ENCODE measurements at places on chromosomes 3 and 15. TPM values are rescaled to one million over a fixed set of nuclear protein-coding genes. Genes with fewer than 3 reads are reported as not detected.

MUC20 gene
- total RNA-seq = 0.52 TPM

GRCh38 chr3:12750658-12751071 is 8.4 kb downstream of the TMEM40 start:
- DNase-seq = no peak

DNA sequence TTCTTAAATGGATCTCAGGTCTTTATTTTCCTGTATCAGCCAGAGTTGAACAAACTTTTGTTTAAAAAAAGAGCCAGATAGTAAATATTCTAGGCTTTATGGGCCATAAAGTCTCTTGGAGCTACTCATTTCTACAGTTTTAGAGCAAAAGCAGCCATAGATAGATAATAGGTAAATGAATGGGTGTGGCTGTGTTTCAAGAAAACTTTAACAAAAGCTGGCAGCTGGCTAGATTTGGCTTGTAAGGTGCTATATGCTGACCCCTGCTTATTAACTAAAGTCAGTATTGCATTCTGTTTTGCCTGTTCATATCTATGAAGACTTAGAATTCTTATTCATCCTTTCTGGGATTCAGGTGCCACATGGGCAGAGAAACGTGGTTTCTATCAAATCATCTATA is 29.0 kb downstream of the MFN1 start:
- DNase-seq = no peak

DNA sequence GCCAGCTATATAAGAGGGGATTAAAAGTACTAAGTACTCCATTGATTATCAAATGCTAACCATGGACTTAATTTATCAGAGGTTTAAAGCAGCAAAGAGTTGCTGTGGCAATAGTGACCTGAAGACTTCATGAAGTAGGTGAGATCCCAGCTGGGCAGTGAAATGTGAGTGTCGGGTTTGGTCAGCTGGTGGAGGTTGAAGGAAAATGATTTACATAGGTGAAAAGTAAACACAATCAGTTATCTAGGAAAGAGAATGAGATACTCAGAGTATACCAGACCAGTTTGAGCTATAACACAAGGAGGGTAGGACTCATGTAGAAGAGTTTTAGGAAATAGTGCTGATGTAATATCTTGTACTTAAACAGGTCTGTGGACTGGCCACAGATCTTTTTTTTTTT is 16.5 kb upstream of the FBXO22 start:
- no peak for DNase-seq

FHIT gene
- total RNA-seq = 2.1 TPM

- DNase-seq = no peak
Observed at GRCh38 chr15:85947021-85947420, 132.7 kb upstream of the AGBL1 start.

Measured in H7 (cell line).